ENCODE measurements at places on chromosomes 6 and 20.

DNA sequence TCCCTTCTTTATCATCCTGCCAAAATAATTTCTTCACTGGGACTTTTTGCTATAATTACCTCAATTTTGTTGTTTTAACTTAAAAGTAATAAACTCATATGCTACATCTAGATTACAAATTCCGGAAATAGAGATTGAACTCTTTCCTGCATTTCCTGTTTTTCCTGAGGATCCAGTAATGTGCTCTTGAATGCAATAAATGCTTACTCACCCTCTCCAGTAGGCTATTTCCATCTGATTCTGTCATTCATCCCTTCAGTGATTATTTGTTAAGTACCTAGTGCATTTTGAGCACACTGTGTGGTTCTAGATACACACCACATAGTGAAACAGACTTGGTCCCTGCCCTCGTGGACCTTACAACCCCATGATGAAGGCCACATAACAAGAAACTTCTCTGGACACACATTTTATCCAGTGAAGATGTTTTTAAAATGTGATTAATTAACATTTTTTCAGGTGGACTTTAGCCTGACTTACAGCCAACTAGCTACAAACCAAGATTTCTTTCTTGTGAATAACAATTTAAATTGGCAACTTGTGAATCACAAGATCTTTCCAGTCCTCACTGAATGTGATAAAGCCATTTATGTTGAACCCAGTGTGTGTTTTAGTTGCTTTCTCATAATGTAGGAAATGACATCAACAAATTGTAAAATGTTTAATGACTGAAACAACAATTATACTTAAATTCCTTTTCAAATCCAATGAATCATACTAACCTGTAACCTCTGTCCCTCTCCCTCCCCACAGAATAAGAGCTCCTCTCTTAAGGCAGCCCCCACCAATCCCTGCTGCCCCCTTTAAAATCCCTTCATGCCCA lies 272.3 kb downstream of the KHDC1L start:
- no peak for DNase-seq

DNA sequence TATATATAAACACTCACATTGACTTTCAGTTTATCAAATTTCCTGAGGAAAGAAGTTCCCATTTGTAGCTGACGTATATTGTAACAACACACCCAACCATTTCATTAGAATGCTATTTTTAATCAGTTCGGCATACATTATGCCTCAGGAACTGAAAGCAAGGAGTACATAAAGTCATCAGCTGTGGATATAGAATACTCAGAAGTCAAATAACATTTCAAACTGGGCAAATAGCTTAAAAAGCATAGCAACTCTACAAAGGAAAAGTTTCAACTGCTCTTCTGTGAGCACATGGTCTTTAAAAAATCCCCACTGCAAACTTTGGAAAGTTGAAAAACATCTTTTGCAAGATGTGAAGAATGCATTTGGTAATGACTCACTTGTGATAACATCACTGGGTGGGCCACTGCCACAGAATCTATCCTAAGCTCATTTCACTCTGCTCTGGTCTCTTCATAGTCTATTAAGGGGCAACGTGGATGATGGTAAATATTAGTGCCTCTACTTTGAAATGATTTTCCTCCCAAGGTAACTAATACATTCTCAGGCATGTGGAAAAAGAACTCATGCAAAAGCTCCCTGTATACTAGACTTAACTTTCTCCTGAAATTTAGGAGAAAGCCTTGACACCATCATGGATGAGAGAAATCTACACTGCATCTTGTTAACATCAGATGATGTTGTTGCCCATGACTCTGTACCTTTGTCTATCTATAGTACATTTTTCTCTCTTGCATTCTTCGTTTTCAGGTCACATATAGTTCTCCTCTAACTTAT lies 49.2 kb downstream of the FYN start:
- DNase-seq, result no peak

DNA sequence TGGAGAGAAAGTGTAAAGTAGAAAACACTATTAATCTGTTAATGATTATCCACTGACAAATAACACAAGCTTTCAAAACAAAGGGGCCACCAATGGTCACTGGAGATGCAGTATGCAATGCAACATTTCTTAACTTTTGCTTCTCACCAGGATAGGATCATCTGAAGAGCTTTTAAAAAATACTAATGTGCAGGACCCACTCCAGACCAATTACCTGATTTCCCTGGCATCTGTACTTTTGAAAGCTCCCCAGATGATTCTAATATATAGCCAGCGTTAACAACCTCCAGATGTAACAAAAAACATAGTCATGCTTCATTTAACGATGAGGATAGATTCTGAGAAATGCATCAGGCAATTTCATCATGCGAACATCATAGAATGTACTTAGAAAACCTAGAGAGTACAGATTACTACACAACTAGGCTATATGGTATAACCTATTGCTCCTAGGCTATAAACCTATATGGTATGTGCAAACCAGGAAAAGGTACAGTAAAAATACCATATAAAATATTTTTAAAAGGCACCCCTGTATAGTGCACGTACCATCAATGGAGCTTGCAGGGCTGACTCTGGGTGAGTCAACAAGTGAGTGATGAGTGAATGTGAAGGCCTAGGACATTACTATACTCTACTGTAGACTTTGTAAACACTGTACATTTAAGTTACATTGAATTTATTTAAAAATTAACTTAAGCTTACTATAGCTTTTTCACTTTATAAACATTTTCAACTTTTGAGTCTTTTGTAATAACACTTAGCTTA lies 69.2 kb downstream of the ATG5 start:
- DNase-seq, result no peak

DNA sequence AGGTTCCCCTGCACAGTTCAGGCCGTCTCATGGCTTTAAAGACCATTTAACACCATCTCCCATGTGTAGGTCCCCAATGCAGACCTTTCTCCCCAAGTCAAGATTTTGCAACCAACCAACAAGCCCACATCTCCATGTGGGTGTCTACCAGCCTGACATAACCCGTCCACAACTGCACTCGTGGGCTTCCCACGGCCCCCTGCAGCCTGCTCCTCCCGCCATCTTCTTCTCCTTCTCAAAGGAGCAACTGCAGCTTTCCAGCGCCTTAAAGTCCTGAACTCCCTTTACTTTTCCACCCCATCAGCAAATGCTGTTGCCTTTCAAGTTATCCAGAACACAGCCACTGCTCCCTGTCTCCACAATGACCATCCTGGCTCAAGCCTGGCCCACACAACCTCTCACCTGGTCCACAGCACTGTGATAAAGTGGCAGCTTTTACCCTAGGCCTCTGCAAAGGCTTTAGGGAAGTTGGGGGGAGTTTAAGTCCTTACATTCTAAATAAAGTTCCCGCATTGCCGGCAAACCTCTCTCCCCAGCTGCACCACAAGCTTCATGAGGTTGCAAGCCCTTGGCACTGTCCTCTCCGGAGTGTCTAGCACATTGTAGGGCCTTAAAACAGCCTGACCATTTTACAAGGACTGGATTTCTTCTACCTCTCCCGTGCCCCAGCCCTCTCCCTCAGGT lies 140.5 kb downstream of the PREX1 start:
- DNase-seq, result no peak

- DNase-seq, result no peak
Observed at GRCh38 chr20:32462900-32463641, 104.9 kb downstream of the ASXL1 start.

DNA sequence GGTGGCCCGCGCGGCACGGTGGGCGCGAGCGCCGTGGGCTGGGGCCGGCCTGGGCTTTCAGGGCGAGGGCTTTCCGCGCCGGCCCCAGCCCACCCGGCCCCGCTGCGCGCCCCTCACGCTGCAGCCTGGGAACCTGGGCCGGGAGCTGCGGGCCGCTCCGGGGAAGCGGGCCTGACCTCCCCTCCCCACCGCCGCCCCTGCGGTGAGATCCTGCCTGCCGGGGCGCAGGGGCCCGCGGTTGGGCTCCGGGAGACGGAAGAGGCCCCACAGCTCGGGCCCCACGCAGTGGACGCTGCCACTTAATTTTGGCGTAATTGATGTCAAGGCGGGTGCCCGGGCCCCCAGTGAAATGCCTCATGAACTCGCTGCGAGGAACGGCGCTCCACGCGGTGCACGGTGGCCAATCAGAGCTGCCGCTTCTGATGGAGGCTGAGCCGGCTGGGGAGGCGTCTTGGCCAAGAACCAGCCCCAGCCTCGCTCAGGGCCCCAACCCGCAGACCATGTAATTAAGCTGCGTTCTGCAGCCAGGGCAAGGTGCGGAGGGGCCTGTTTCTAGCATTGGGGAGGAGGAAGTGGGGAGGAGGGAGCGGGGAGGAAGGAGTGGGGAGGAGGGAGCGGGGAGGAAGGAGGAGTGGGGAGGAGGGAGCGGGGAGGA lies 96.1 kb upstream of the BHLHE23 start:
- peak; percentile 25 for DNase-seq

GRCh38 chr6:82976179-82976578 lies 89.5 kb downstream of the UBE3D start:
- DNase-seq, result no peak

GRCh38 chr6:150291968-150292710 lies 76.7 kb upstream of the IYD start:
- no peak for DNase-seq

DNA sequence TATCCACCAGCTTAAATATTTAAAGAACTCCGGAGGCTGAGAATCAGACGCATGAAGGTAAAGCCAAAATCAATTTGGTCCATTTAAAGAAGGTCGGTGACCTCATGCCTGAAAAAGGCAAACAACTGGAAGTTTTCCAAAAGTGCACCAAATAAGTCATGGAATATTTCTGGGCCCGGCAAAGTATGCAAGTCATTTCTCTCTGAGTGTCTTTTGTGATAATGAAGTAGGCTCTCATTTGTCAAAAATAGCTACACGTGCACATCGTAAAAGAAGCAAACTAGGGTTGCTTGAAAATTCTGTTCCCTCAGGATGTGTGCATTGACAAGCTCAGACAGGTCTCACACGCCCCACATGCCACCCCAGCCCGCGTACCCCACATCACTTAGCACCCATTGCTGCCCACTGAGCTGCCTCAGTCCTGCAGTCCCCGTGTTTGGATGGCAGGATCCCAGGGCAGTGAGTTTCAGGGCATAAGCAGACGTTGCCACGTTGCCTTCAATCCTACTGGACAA lies 20.5 kb upstream of the PYGB start:
- DNase-seq, result no peak

DNA sequence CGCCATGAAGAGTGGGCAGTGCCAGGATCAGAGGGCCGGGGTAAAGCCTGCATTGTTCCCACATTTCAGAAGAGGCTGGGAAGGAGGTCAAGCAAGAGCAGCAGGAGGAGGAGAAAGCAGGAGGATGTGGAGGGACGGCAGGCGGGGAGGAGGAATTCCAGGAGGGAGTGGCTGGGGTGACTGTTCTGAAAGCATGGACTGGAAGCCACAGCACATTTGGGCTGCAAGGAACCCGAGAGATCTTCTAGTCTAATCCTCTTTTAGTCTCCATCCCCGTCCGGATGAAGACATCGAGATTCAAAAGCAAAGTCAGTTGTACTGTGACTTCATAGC lies 76.9 kb downstream of the FAM50B start:
- DNase-seq, result no peak

DNA sequence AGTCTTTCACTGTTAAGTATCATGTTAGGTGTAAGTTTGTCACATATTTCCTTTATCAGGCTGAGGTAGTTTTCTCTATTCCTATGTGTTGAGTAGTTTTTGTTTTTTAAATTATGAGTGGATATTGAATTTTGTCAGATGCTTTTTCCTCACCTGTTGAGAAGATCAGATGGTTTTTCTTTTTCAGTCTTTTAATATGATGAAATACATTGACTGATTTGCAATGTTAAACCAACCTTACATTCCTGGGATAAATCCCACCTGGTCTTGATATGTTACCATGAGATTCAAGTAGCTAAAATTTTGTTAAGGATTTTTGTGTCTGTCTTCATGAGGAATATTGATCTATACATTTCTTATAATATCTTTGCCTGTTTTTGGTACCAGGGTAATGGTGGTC lies 52.1 kb downstream of the FOXO3 start:
- no peak for DNase-seq

DNA sequence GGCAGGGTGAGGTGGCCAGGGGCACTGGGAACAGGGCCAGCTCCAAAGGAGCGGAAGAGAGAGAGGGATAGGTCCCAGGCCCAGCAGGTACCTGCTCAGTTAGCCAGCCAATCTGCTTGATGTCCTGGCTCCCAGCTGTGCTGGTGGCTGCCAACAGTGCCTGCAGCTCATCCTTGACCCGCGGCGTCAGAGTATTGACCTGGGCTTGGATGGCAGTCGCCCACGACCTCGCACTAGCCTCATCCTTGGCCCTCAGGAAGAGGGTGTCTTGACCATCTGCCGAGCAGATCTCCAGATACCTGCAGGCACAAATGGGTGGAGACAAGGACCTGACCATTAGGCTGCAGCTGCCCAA lies 11.1 kb upstream of the CDK5RAP1 start:
- DNase-seq, result no peak

DNA sequence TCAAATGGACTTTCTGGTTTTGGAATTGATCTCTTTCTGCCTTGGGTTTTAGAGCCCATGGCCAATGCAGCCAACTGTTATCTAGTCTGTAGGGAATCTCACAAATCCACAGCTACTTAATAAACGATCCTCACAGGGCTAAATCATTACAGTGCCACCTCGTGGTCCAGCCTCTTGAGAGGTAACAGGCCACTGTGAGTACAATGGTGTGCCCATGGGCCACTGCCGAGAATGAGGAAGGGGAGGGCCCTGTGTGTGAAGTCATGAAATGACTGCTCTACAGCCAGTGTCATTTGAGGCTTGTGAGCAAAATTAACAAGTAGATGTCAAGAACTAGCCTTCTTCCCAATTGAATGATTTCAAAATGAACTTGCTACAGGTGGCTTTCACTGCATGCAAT lies 54.3 kb upstream of the GMPR start:
- DNase-seq, result peak; percentile 28

- no peak for DNase-seq
Observed at GRCh38 chr20:23925789-23926525, 46.4 kb upstream of the CST5 start.

- no peak for DNase-seq
Observed at GRCh38 chr6:122663981-122664380, 53.8 kb downstream of the PKIB start.

DNA sequence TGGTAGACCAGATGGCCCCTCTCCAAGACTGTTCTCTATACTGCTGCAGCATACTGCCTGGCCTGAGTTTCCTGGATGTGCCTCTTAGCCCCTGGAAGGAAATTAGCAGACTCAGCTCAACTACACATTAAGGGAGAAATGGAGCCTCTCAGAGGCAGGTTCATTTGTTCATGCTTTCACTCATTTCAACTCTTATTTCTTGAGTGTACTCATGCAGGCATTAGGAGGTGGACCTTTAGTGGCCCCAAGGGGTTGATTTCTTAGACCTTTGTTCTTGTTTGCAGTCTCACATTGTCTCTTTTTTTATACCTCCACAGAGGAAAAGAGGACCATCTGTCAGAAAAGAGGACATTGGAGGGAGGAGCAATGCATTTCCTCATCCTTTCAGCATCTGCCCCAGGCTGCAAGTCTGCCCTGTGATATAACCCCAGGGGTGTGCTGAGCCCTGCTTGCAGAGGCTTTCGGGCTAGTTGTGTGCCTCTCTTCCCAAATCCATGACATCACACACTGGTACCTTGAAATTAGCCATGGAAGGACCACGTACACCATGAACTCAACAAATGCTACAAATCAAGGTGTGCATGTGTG lies 456.2 kb downstream of the CD83 start:
- DNase-seq, result no peak

GRCh38 chr20:18397030-18397429 lies 69.8 kb downstream of the DZANK1 start:
- DNase-seq, result no peak

- DNase-seq, result no peak
Observed at GRCh38 chr6:157135691-157136090, 187.6 kb downstream of the TMEM242 start.

- no peak for DNase-seq
Observed at GRCh38 chr20:48722002-48722731, 105.6 kb downstream of the PREX1 start.

Data from neural progenitor cell (in vitro differentiated cells).